Adipocyte (in vitro differentiated cells): ENCODE measurements at places on chromosomes 13 and 19.

- DNase-seq: no peak
Measured at GRCh38 chr19:45824041-45824471, 8.9 kb upstream of the RSPH6A start.

DNA sequence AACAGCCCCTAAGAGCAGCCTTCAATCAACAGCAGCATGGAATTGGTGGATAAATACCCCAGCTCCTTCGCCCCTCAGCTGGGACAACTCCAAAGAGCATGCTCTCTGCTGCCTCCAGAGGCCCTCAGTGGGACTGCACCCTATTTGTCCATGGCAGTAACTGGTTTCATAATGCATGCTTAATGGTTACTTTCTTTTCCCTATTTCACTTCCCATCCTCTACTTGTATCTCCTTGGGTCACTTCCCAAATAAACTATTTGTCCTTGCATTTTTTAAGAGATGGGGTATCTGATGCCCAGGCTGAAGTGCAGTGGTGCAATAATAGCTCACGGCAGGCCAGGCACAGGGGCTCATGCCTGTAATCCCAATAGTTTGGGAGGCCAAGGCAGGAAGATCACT is 13.5 kb upstream of the TPM4 start:
- DNase-seq: peak; percentile 48

GRCh38 chr13:67574320-67575233 is 344.4 kb upstream of the PCDH9 start:
- no peak for DNase-seq

DNA sequence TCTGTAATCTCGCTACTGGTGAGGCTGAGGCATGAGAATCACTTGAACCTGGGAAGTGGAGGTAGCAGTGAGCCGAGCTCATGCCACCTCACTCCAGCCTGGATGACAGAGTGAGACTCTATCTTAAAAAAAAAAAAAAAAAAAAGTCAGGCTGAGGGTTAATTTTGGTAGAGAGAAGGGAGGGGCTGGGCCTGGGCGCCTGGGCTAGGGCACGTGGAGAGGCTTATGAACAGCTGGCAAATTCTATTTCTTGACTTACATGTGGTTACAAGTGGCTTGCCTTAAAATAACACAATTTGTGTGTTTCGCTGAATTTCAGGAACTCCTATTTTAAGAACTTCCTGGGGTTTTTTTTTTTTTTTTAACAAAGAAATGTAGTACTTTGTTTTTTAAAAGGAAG is 47.6 kb upstream of the MAP3K10 start:
- no peak for DNase-seq

GRCh38 chr13:66933994-66934393 is 296.1 kb downstream of the PCDH9 start:
- DNase-seq: peak; percentile 14

DNA sequence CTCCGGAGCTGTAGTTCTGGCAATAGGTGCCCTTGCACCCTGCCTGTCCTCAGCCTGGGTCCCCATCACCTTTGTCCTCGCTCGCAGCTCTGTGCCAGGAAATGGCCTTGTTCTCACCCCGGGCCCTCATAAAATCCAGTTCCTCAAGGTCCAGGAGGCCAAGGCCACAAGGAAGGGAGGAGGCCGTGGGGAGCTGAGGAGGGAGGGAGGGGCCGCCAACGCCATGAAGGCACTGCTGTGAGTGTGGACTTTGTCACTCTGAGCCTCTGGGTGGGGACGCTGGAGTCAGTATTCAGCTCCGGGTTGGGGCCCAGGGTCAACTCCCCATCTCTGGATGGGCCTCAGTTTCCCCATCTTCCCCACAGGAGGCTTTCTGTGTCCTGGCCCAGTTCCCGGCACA is 9.2 kb upstream of the GNA11 start:
- no peak for DNase-seq

DNA sequence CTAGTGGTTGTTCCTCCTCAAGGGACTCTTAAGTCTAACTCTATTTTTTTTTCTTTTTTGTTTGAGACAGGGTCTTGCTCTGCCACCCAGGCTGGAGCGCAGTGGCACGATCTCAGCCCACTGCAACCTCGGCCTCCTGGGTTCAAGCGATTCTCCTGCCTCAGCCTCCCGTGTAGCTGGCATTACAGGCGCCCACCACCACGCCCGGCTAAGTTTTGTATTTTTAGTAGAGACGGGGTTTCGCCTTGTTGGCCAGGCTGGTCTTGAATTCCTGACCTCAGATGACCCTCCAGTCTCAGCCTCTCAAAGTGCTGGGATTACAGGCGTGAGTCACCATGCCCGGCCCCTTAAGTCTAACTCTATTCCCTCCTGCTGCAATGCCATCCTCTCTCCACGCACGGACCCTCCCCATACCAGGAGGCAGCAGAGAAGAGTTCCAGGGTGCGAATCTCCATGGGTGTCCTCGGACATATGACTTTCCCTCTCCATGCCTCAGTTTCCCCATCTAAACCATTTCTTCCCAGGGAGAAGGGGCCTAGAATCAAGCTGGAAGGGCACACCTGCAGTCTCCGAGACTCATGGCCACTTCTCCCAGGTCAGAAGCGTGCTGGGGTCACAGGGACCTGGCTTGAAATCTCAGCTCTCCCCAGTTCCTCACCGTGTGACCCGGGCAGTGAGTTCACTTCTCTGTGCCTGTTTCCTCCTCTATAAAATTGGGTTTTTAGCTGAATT is 6.0 kb upstream of the BCL3 start:
- DNase-seq: peak; percentile 47

DNA sequence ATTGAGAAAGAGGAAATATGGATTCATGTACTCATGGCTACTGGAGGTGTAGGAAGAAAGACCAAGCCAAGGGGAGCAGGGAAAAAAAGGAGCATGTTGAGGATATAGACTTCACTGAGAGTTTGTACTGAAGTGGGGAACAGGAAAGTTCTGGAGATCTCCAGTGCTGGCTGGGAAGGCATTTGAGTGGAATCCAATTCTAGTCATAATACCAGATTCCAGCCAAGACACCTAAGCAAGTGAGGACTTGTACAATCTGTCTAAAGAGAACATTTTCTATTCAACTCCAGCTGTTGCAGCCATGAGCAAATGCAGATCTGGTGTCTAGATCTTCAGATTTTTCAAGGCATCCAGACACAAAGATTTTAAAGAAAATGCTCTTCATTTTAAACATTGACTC is 412.5 kb downstream of the OXGR1 start:
- DNase-seq: no peak

GRCh38 chr13:80900561-80900960 is 559.6 kb upstream of the SPRY2 start:
- DNase-seq: no peak

DNA sequence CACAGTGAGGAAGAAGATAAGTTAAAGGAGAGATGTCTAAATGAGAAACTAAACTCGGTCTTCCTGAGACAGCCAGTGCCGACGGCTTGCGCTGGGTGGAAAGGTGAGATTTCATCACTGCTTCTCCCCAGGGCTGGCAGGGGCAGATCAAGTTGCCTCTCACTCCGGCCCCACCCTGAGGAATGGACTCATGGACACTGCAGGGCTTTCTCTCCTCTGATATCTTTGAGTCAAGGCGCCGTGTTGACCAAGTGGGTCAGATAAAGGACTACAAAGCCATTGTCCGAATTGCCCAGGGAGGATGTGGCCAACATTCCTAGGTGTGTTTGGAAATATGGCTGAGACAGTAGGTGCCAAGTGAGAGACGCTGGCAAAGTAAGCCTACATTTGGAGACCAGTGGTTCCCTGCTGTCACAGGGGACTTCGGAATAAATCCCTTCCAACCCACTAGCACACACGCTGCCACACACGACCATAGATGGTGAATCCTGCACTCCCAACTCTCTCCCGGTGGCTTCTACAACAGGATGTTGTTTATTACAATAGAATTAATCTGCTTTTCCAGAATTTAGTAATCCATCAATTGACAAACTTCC is 156.5 kb upstream of the TSC22D1 start:
- no peak for DNase-seq

- DNase-seq: peak; percentile 49
Measured at GRCh38 chr19:801030-801860, 4.0 kb downstream of the PTBP1 start.

DNA sequence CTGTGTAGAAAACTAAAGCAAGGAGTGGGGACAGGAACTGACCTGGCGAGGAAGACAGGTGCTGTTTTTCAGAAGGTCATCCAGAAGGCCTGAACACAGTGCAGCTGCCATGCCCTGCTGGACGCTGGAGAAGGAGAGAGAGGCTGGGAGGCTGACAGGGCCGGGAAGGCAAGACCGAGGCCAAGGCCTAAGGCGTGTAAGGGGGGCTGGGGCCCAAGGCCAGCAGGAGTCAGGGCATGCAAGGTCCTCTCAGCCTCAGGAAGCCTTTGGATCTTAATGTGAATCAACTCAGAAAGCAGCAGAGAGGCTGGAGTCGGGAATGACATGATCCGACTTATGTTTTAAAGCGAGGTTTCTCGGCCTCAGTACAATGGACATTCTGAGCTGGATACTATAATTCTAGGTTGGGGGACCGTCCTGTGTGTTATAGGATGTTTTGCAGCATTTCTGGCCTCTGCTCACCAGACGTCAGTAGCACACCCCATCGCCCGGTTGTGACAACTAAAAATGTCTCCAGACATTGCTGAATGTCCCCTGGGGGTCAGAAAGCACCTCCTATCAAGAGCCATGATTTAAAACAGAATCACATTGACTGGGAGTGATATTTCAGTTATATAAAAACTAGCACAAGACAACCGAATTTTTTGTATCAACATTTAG is 530.4 kb downstream of the MYO16 start:
- DNase-seq: no peak

DNA sequence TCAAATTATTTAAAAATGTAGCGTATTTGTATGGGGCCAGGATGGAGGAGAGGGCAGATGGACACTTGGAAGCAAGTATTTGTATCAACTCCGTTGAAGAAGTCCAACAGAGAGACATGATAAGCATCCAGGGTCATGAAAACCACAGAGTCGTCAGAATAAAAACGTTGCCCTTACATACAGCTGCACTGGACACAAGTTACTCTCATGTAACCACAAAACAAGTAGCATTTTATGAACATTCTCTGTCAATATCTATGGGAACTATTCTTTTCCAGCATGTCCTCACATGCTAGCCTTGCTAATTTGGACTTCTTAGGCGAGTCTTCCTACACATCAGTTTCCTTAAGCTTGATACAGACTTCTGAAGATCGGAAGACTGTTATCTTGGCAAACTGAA is 35.0 kb downstream of the EFNB2 start:
- no peak for DNase-seq

GRCh38 chr13:30615866-30616541 is 1.7 kb upstream of the USPL1 start:
- DNase-seq: peak; percentile 69

DNA sequence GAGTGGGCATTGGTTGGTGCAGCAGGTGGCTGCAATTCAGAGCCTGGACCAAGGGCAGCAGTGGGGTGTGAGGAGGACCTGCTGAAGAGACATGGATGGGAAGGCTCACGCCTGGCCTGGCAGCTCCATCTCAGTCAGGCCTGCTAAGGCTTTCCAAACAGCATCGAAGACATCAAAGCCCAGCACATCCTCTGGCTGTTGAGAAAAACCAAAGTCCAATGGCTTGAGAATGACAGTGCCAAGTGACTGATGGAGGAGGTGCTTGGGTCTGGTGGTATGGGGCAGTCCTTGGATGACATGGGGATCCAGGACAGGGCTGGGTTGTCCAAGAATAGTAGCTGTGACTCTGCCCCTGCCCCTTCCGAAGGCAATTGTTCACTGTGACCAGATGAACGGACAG is 19.0 kb upstream of the XPO4 start:
- no peak for DNase-seq

DNA sequence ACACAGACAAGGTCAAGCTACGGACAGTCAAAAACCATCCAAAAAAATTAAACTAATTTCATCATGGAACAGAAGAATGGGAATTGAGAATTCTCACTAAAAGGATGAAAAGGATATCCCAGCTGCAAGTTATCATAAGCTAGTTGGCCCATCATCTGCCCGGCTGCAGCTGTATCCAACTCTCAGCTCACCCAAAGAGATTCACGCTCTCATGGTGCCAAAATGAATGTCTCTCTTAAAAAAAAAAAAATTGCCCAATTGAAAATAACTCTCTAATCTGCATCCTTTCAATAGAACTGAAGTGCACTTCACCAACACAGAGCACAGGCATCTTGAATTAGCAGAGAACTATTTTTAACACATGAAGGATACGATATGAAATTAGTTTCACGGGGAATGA is 20.0 kb downstream of the ENOX1 start:
- no peak for DNase-seq

DNA sequence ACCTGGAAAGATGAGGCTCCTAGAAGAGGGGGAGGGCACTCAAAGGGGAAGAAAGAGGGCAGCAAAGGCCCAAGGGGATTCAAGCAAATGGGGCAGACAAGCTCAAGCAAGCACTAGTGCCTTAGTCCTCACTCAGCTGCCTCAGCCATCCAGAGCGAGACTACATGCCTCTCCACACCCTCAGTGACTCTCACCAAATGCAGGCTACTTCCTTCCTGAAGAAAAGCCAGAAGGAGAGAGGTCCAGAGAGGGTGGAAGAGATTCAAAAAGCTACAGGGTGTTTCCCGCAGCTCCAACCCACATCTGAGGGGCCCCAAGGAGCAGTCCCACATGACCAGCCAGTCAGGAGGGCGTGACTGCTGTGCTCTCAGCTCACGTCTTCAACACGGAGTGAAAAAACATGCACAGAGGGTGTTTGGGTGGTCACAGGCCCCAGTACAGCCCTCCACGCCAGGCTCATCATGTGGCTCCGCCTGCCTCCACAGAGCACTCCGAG is 40.5 kb downstream of the MIPEP start:
- DNase-seq: no peak

- DNase-seq: peak; percentile 19
Measured at GRCh38 chr13:78129823-78130222, 211.2 kb upstream of the EDNRB start.

GRCh38 chr13:30654430-30654829 is 36.7 kb downstream of the USPL1 start:
- DNase-seq: no peak

DNA sequence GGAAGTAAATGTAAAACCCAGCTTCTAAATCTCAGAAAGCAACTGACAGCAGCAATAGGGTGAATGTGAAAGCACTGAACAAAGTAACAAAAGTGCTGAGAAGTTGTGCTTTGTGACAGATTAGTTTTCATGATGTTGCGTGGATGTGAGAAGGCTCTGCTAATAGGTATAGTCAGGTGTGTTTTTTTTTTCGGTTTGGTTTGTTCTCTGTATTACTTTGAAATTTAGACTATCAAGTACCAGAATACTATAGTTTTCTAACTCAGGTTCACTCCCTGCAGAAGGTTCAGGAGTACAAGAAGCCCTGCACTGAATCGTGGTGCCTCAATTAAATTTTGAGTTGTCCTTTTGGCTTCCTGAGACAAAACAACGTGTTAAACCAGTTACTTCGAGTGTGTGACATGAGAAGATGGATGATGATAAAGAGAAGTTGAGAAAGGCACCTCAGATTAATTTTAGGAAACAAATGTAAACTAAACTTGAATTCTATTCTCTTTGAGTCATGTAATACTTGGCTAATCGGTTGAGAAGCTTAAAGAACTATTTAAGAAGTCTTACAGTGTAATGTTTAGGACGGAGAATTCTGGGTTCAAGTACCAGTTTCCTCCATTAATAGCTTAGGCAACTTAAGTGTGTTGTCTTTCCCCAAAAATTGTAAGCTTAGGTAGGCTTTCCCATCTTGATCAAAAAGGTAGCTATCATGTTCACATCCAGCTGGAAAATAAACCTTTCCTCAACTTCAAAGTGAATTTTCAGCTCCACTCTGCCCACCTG is 10.3 kb downstream of the MIR17HG start:
- no peak for DNase-seq

- no peak for DNase-seq
Measured at GRCh38 chr19:15584095-15584494, 30.9 kb upstream of the CYP4F8 start.

- no peak for DNase-seq
Measured at GRCh38 chr19:16091546-16092475, 15.5 kb downstream of the TPM4 start.
